ENCODE measurements at places on chromosomes 4 and X.

- DNase-seq: no peak
Observed at GRCh38 chrX:136061286-136061685, 76.1 kb downstream of the SLC9A6 start.

DNA sequence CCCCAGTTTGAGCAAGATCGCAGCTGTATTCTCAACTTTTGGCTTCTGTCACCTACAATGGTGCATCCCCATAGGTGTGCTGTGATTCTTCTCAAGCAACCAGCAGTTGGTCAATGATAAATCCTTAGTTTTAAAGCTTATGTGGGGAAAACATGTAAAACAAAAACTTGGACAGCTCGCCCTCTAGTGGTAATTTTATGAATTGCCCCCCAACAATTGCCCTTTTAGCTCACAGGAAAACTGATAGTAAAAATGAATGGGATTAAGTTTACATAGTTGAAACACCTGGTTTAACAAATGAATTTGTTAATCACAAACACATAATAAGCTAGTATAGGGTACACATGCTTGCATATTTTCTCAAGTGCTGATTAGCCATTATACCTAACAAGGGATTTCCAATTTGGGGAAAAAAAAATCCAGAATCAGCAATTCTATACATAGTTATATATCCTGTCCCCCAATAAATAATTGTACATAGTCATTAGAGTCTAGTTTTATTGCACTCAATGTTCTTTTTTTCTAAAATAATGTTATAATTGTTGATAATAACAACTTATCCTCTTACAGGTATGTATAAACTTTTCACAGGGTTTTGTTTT lies 30.1 kb downstream of the TEX13A start:
- DNase-seq: no peak

GRCh38 chrX:131735127-131735526 lies 191.3 kb downstream of the OR13H1 start:
- no peak for DNase-seq

GRCh38 chr4:179353786-179354185 lies 1911.5 kb upstream of the AGA start:
- DNase-seq: no peak

- no peak for DNase-seq
Observed at GRCh38 chr4:153514001-153514526, 47.9 kb downstream of the TMEM131L start.

- no peak for DNase-seq
Observed at GRCh38 chrX:37476571-37477170, 94.8 kb upstream of the LANCL3 start.

- DNase-seq: no peak
Observed at GRCh38 chr4:61202638-61203435, 2.7 kb downstream of the ADGRL3 start.

DNA sequence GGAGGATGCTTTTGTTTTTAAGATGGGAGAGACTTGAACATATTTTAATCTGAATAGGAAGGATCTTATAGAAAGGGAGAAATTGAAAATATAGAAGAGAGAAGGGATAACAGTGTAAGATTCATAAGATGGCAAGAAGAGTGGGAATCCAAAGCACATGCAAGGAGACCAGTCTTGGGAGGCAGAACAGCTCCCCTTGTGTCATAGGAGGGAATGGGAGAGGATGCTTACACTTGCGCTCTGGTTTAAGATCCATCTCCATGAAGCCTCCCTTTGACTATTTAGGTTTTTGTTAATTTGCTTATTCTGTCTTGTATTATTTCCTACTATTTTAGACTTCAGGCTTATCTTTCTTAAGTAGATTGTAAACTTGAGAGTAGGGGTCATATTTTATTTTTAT lies 42.7 kb downstream of the KIF4A start:
- no peak for DNase-seq

DNA sequence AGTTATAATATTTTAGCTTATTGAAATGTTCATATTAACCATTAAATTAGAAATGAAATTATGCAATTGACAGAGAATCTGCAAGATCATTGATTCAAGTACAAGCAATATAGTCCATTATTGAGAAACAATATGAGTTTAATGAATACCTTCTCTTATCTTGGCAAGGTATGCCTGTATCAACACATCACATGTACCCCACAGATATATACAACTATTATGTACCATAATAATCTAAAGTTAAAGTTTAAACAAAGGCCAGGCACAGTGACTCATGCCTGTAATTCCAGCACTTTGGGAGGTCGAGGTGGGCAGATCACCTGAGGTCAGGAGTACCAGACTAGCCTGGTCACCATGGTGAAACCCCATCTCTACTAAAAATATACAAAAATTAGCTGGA lies 514.7 kb downstream of the PCDH7 start:
- DNase-seq: no peak

GRCh38 chrX:13716905-13717304 lies 17.5 kb downstream of the TRAPPC2 start:
- DNase-seq: no peak

GRCh38 chr4:146275370-146275769 lies 61.0 kb downstream of the REELD1 start:
- no peak for DNase-seq

- DNase-seq: no peak
Observed at GRCh38 chr4:64713256-64713840, 304.1 kb upstream of the TECRL start.

GRCh38 chrX:130415201-130415600 lies 13.4 kb downstream of the RBMX2 start:
- DNase-seq: no peak

- no peak for DNase-seq
Observed at GRCh38 chr4:138671606-138672084, 343.9 kb upstream of the NOCT start.

- no peak for DNase-seq
Observed at GRCh38 chrX:74318672-74319071, 14.7 kb downstream of the ZCCHC13 start.

- DNase-seq: no peak
Observed at GRCh38 chrX:139734996-139735395, 27.0 kb upstream of the MCF2 start.

DNA sequence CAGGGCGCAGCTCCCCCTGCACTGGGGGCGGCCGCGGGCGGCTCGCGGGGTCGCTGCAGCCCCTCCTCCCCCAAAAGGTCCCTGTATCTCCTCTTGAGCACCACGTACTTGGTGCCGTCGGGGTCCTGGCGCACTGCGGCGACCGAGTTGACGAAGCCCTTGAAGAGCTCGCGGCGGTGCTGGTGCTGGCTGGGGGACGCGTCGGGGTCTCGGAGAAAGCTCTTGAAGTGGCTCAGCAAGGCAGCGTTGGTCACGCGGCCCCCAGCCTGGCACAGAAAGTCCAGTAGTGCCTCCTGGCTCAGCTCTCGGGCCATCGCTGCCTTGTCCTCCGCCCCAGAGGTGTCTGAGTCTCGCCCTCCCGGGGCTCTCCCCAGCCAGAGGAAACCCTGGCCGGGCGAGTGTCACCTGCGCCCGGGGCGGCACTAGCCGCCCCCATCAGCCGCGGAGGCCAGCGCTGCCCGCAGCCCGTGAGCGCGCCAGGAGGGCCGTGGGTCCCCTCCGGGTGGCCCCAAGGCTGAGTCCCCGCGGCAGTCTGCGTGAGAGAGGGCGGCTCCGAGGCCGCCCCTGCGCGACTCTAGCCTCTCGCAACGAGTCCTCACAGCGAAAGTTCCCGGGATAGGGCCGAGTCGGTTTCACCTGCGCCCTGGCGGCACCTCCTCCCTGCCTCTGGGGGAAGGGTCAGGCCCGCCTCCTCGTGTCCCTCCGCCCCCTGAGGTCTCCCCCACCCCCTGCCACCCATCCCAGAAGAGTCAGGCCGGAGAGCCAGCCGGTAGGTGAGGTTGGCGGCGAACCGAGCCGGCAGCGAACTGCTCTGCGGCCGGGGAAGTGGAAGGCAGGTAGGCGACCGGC lies at the start of gene SOWAHB:
Gene SOWAHB (minus strand): TSS at position 609 of the 849 bp plus-strand sequence. CDS start 295 bp downstream, at position 314.
- DNase-seq: no peak

DNA sequence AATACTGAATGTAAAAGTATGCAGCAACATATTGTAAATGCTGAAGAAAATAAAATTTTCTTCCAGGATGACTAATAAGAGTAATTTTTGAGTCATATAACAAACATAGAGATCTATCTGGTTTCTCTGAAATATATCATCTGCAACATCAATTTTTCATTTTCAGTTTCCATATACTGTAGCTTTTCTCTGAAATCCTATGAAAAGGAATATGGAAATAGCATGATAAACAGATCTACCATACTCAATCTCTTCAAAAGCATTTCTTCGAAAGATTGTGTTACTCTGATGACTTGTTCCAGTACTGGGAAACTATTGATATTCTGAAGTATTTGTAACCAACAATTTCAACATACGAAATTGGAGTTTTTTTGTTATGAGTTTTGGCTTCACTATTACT lies 1156.7 kb downstream of the FAM133A start:
- no peak for DNase-seq

GRCh38 chr4:138103597-138104283 lies 138.4 kb downstream of the SLC7A11 start:
- DNase-seq: no peak

- peak; percentile 91 for DNase-seq
Observed at GRCh38 chr4:140094438-140095420, 59.3 kb downstream of the MAML3 start.

DNA sequence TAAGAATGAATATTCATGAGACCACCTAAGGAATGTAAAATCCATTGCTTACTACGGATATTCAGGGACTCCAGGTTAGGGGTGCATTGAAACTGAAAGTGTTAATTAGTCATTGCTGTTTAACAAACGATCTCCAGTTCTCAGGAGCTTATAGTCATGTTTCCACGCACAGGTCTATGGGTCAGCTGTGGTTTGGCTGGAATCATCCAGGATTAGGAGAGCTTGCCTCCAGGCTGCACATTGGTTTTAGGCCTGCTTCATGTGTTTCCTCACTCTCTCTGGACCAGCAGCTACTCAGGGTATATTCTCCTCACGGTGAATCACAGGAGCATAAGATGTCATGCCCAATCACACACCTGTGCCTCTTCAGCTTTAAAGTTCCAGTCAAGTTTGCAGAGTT lies 98.9 kb downstream of the ATXN3L start:
- no peak for DNase-seq

GRCh38 chrX:19867411-19867732 lies 20.0 kb downstream of the SH3KBP1 start:
- DNase-seq: no peak

DNA sequence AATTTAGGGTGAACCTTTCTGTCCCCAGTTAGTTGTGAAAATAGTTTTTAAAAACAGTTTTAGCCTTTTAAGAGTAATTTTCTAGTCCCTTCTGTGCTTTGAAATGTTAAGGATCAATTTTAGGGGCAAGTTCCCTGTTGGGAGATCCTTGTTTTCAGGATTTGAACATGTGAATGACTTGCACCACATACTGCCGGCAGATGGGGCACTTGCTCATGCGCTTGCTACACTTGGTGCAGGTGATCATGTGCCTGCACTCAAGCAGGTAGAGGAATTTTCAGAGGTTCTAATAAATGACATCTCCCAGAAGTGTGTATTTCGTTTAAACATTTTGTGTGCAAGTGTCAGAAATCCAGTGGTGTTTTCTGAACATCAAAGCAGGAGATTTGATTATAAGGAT lies 195.9 kb downstream of the CHM start:
- DNase-seq: peak; percentile 58

- DNase-seq: no peak
Observed at GRCh38 chrX:134377537-134377936, 82.4 kb upstream of the HPRT1 start.

- DNase-seq: no peak
Observed at GRCh38 chrX:49249616-49250015, 14.3 kb downstream of the CCDC22 start.

GRCh38 chr4:44563496-44563895 lies 87.9 kb downstream of the YIPF7 start:
- no peak for DNase-seq

GRCh38 chrX:20487227-20487626 lies 220.5 kb upstream of the RPS6KA3 start:
- no peak for DNase-seq

- DNase-seq: no peak
Observed at GRCh38 chr4:26127851-26128337, 192.9 kb upstream of the RBPJ start.

- DNase-seq: no peak
Observed at GRCh38 chr4:74527049-74527448, 82.1 kb downstream of the AREG start.

GRCh38 chr4:143404555-143404954 lies 67.9 kb downstream of the GAB1 start:
- DNase-seq: no peak

DNA sequence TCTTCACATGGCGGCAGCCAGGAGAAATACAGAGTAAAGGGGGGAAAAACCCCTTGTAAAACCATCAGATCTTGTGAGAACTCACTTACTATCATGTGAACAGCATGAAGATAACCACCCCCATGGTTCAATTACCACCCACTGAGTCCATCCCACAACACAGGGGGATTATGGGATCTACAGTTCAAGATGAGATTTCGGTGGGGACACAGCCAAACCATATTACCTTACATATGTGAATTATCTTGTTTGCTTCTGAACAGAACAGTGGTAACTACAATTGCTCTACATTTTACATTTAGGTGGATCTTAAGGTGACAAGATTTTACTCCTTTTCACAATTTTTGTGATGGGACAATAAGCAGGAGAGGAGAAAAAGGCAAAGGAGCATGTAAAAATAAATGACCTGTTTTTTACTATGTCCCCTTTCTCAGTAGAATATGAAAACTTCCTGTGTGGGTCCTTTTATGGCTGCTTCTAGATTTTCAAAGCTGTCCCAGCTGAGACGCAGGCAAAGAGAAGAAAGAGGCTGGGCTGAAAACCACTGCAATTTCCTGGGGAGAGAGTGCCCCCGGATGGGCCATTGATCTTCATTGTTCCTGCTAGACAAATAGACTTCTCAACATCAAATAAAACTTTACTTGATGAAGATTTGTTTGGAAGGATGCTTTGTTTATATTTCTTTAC lies 45.9 kb upstream of the PGM2 start:
- DNase-seq: no peak

DNA sequence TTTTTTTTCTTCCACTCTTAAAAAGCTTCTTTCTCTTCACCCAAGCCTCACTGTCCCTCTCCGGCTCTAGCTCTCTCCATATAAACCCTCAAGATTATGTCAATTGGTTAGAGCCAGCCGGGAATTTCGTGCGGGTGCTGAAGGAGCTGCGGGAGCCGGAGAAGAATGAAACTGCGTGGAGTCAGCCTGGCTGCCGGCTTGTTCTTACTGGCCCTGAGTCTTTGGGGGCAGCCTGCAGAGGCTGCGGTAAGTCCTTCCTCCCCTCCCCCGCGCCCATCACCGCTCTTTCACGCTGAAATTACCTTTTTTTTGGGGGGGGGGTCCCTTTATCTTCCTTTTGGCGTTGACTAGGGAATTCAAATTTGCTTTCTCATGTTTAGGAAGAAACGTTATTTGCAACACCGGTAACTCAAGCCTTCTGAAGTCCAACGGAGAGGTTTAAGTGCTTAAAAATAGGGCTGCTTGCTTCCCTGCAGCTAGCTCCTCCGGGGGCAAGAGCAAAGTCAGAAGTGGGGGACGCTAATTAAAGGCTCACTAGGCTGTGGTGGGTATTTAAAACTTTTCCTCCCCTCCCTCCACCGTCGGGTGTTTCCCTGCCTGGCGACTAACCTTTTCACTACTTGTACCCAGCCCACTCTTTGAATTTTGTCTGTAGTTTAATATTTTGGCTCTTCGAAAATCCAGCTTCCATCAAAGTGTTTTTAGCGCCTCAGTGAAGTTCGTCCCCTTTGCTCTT lies 491 bp downstream of the COL4A5 start:
- DNase-seq: no peak
